CD4-positive, CD25-positive, alpha-beta regulatory T cell (primary cell): ENCODE measurements at places on chromosomes 3 and 15. TPM values are rescaled to one million over a fixed set of nuclear protein-coding genes. Genes with fewer than 3 reads are reported as not detected.
A peak's percentile ranks its signal among the peaks of the same experiment; 100 is the strongest.

- H3K27me3 ChIP-seq = no peaks in the 10 kb centered on the region
- H3K4me3 ChIP-seq = no peak overlapping the region
Observed at GRCh38 chr3:46276497-46277099, 34.3 kb downstream of the CCR3 start.

GRCh38 chr15:57377478-57377847 lies 1.2 kb downstream of the CGNL1 start:
- H3K27me3 ChIP-seq = peaks cover 14% of the 10 kb centered on the region
- no peaks in the 10 kb centered on the region for H3K36me3 ChIP-seq
- H3K27ac ChIP-seq = no peak overlapping the region
- DNase-seq = no peak

DNA sequence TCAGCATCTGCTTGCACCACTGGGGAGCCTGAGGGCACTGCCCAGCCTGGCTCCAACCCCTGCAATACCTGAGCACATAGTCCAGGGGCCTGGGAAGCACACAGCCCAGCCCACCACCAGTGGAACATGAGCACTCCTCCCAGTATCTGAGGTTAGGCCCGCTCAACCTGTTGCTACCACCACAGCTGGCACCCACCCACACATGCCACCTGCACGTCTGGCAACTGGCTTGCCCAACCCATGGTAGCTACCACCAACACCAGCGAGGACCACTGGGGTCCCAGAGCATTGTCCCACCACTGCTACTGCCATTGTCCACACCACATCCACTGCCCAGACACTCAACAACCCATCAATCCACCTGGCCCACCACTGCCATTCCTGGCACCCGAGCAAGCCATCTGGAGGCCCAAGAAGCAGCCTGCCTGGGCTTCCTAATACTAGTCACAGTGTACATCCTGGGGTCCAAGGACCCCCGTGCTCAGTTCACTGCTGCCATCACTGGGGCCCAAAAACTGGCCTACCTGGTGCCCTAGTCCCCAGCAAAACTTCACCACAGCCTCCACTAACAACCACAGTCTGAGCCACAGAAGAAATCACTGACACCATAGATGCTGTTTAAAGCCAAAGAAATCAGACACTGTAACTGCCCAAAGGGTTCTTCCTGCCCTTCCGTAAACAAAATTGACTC lies 62.1 kb upstream of the TBC1D23 start:
- no peaks in the 10 kb centered on the region for H3K36me3 ChIP-seq
- DNase-seq = no peak
- no peak overlapping the region for H3K4me3 ChIP-seq

- H3K4me3 ChIP-seq = no peak overlapping the region
- no peaks in the 10 kb centered on the region for H3K4me1 ChIP-seq
- DNase-seq = no peak
- H3K36me3 ChIP-seq = no peaks in the 10 kb centered on the region
Observed at GRCh38 chr3:99468918-99469317, 169.5 kb upstream of the COL8A1 start.

DNA sequence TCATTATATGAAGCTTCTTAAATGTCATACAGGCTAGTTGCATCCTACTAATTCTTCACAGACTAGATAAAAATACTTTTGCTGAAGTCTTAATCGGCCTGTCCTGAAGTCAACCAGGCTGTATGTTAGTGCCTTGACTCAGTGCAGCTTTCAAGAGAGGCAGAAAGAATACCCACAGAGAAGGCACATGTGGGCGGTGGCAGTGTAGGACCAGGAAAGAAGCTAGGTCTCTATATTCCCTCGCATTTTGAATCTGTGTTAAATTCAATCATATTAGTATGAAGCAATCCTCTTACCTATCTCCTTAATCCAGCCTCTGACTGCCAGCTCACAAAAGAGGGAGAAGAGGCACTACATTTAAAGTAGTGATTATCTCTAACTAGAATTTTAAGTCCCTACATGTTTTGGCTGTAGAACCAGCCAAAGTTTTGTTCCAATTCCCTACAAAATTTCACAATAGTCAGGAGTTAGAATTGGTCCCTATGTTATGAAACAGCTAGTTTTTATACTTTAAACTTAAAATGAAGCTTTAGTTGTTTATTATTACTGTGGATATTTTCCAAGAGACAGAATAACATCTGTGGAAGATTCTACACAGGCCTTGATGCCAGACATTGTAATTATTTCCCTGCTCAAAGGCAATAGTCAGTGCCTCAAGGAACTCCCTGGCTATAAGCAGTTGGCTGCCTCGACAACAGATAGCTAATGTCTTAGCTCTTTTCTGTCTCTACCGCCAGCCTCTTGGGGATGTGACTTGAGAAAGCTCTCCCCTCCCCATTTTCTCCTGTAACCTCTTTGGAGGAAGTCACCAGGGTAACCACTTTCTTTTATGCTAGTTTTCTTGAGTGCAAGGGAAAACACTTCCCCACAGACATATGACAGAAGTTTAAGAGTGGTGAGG lies 31.9 kb downstream of the CRTC3 start:
- H3K4me3 ChIP-seq = peak overlapping the region; percentile 46
- H3K27me3 ChIP-seq = no peaks in the 10 kb centered on the region
- H3K36me3 ChIP-seq = no peaks in the 10 kb centered on the region
- peak; percentile 77 for DNase-seq
- peaks cover 62% of the 10 kb centered on the region for H3K4me1 ChIP-seq
- peak overlapping the region; percentile 71 for H3K27ac ChIP-seq

- no peaks in the 10 kb centered on the region for H3K27me3 ChIP-seq
- no peaks in the 10 kb centered on the region for H3K36me3 ChIP-seq
- H3K27ac ChIP-seq = no peak overlapping the region
- no peaks in the 10 kb centered on the region for H3K4me1 ChIP-seq
Observed at GRCh38 chr3:170642882-170643601, 57.2 kb upstream of the SLC7A14 start.

- H3K36me3 ChIP-seq = no peaks in the 10 kb centered on the region
- H3K4me3 ChIP-seq = no peak overlapping the region
- H3K27ac ChIP-seq = no peak overlapping the region
Observed at GRCh38 chr3:24929521-24929920, 434.9 kb upstream of the THRB start.

GRCh38 chr3:52350416-52350815 lies 34.3 kb downstream of the DNAH1 start:
- no peaks in the 10 kb centered on the region for H3K27me3 ChIP-seq
- no peak overlapping the region for H3K4me3 ChIP-seq
- no peaks in the 10 kb centered on the region for H3K4me1 ChIP-seq
- no peak overlapping the region for H3K27ac ChIP-seq
- no peak for DNase-seq

- H3K27ac ChIP-seq = no peak overlapping the region
- no peak for DNase-seq
- no peaks in the 10 kb centered on the region for H3K4me1 ChIP-seq
Observed at GRCh38 chr3:145175626-145176025, 985.4 kb downstream of the PLOD2 start.

GRCh38 chr3:54165865-54166264 lies 43.5 kb downstream of the CACNA2D3 start:
- no peaks in the 10 kb centered on the region for H3K27me3 ChIP-seq
- no peak overlapping the region for H3K4me3 ChIP-seq
- H3K27ac ChIP-seq = no peak overlapping the region

GRCh38 chr3:72818092-72818773 lies 30.0 kb downstream of the SHQ1 start:
- H3K27me3 ChIP-seq = no peaks in the 10 kb centered on the region
- H3K27ac ChIP-seq = no peak overlapping the region
- H3K4me1 ChIP-seq = peaks cover 15% of the 10 kb centered on the region
- DNase-seq = peak; percentile 11
- H3K4me3 ChIP-seq = no peak overlapping the region

GRCh38 chr3:16130066-16130465 lies 44.4 kb upstream of the GALNT15 start:
- no peak overlapping the region for H3K27ac ChIP-seq
- H3K4me3 ChIP-seq = no peak overlapping the region
- no peaks in the 10 kb centered on the region for H3K4me1 ChIP-seq
- DNase-seq = no peak
- no peaks in the 10 kb centered on the region for H3K36me3 ChIP-seq
- H3K27me3 ChIP-seq = no peaks in the 10 kb centered on the region

- no peaks in the 10 kb centered on the region for H3K36me3 ChIP-seq
- no peaks in the 10 kb centered on the region for H3K4me1 ChIP-seq
- no peak overlapping the region for H3K4me3 ChIP-seq
- H3K27ac ChIP-seq = no peak overlapping the region
- no peak for DNase-seq
Observed at GRCh38 chr3:149585401-149585726, 72.5 kb downstream of the WWTR1 start.

- no peaks in the 10 kb centered on the region for H3K27me3 ChIP-seq
- no peak overlapping the region for H3K27ac ChIP-seq
- no peak overlapping the region for H3K4me3 ChIP-seq
- peak; percentile 19 for DNase-seq
Observed at GRCh38 chr3:125110016-125110875, 54.4 kb upstream of the HEG1 start.

- no peaks in the 10 kb centered on the region for H3K27me3 ChIP-seq
- H3K4me3 ChIP-seq = no peak overlapping the region
- no peak for DNase-seq
- no peak overlapping the region for H3K27ac ChIP-seq
- H3K36me3 ChIP-seq = peaks cover 50% of the 10 kb centered on the region
Observed at GRCh38 chr3:52633786-52634185, 51.9 kb downstream of the PBRM1 start.

GRCh38 chr3:9395570-9396300 lies 1.7 kb upstream of the SETD5 start:
- DNase-seq = no peak
- peak overlapping the region; percentile 97 for H3K4me3 ChIP-seq
- peak overlapping the region; percentile 96 for H3K27ac ChIP-seq
- H3K36me3 ChIP-seq = peaks cover 28% of the 10 kb centered on the region
- no peaks in the 10 kb centered on the region for H3K27me3 ChIP-seq

- no peaks in the 10 kb centered on the region for H3K27me3 ChIP-seq
- no peak overlapping the region for H3K4me3 ChIP-seq
- no peak for DNase-seq
- no peaks in the 10 kb centered on the region for H3K4me1 ChIP-seq
- no peaks in the 10 kb centered on the region for H3K36me3 ChIP-seq
Observed at GRCh38 chr3:40765884-40766283, 241.1 kb downstream of the ZNF621 start.

DNA sequence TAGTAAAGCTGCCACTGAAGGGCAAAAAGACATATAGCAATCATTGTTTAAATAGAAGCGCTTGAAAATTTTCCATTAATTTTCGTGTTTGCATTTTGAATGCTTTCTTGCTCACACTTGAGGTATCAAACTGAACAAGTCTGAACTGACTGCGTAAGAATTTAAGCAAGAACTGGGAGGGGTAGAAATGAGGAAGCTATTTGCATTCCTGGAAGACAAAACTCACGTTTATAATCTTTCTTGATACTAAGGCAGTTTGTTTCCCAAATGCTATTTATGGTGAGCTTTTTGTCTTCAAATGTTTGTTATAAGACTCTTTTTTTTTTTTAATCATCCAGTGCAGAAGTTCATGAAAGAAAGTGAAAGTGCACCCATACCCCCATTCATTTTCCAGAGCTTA lies 499.8 kb upstream of the TPRG1 start:
- no peaks in the 10 kb centered on the region for H3K27me3 ChIP-seq
- no peak overlapping the region for H3K27ac ChIP-seq

GTPBP8 gene
- total RNA-seq = 17.0 TPM

CPN2 gene
- total RNA-seq = not detected

ECE2 gene
- total RNA-seq = not detected

PLA2G4D gene
- total RNA-seq = not detected

SLC24A5 gene
- total RNA-seq = not detected

MME gene
- total RNA-seq = not detected
